ENCODE measurements at places on chromosomes 11 and 22.

DNA sequence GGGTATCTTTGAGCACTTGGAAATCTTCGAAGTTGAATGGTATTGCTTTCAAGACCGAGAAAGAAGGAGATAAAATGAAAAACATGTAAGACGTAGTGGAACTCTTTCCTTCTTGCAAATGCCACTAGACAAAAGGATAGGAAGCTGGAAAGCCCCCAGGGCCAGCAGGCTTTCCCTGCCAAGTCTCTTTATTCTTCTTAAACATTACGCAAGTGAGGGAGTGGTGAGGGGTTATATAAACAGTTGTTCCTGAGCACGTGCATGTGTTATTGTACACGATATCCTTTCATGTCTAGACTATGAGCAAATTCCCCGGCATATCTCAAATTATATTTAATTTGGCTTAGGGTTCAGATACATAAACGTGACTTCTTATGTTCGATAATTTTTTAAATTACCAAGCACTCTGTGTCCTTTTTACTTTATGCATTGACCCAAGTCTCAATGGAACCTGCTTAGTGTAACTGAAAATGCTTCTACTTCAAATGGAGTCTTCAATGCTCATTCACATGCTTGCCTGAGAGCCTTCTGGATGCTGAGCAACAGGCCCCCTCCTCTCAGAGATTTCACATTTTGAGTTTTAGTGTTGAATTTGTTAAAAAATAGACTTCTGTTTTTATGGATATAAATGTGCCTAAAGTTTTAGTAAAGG lies 59.0 kb downstream of the PPP2R1B start:
- no peak overlapping the region for H3K4me3 ChIP-seq
- no peaks in the 10 kb centered on the region for H3K27me3 ChIP-seq
- H3K27ac ChIP-seq, result no peak overlapping the region
- DNase-seq, result no peak
- H3K36me3 ChIP-seq, result peaks cover 7% of the 10 kb centered on the region

- H3K36me3 ChIP-seq, result 0 out of 2 replicates have a peak, but pooled peaks cover 3% of the 10 kb centered on the region
- H3K27me3 ChIP-seq, result peaks cover 13% of the 10 kb centered on the region
- peaks cover 31% of the 10 kb centered on the region for H3K4me1 ChIP-seq
- peak overlapping the region; percentile 84 for H3K27ac ChIP-seq
Measured at GRCh38 chr11:62908468-62909072, 12.6 kb downstream of the CHRM1 start.

DNA sequence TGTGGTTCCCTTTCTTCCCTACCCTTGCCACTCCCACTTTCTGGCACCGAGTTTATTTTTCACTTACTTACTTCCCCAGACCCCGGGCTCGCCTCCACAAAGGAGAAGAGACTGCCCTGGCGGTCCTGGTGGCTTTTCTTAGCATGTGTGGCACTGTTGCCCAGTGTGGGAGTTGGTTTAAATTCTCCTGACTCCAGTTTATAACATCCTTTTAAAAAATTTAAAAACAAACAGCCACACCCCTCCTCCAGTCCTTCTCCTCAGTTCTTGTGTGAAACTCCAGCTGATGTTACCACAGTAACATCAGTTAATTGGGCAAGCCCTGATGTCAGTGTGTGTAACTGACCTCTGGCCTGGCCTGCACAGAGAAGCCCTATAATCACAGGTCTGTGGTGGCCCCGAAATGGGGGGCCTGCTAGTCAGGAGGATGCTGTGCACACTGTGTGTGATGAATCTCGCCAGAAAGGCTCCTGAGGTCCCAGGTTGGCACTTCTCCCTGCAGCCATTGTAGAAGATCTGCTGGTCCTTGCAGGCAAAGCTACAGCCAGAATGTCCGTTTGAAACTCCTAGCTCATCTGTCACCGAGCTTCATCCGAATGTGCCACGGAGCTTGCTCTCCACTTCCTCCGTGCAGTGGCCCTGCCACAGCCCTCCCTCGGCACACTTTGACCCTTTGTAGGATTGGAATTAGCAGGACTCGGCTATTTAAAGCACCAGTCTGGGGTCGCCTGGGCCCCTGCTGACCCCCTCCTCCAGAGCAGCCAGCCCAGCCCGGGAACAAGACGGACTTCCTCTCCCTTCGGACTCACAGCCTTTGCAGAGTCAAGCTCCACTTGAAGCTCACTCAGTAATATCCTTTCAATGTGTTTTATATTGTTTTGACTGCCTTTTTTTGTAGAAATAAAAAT lies 7.6 kb downstream of the YDJC start:
- H3K27ac ChIP-seq, result peak overlapping the region; percentile 73
- DNase-seq, result no peak
- no peak overlapping the region for H3K4me3 ChIP-seq
- peaks cover 21% of the 10 kb centered on the region for H3K4me1 ChIP-seq
- H3K36me3 ChIP-seq, result peaks cover 7% of the 10 kb centered on the region

- no peak for DNase-seq
- no peaks in the 10 kb centered on the region for H3K4me1 ChIP-seq
- H3K27ac ChIP-seq, result no peak overlapping the region
- no peaks in the 10 kb centered on the region for H3K27me3 ChIP-seq
Measured at GRCh38 chr11:83303316-83303715, 17.1 kb upstream of the CCDC90B start.

DNA sequence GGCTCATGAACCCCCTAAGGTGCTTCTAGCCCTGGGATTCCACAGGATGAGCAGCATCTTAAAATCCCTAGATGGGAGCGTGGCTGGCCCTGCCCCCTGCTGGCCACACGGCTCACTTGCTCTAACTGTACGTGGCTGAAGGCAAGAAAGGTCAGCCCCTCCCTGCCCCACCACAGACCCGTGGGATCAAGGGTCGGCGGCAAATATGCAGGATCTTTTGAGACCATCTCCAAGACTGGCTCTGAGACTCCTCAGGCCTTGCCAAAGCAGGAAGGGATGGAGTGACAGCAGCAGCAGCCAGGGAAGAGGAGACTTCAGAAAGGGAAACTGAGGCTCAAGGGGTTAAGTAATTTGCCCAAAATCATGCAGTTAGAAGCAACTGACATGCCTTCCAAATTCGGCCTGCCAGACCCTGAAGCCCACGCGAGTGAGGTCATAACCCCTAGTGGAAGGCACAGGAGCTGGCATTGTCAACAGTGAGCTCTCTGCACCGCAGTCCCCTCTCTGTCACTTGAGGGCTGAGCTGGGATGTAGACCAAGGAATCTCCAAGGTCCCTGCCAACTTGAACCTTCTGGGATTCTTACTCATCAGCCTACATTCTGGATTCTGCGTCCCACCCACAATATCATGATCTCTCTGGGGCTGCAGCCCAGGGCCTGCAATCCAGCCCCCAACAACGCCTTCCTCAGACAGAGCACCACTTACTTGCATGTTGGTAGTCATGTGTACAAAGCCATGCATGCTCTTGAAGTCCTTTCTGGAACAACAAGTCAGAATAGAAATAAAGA lies 31.4 kb downstream of the CREB3L1 start:
- H3K36me3 ChIP-seq, result no peaks in the 10 kb centered on the region
- H3K27me3 ChIP-seq, result no peaks in the 10 kb centered on the region
- peaks cover 19% of the 10 kb centered on the region for H3K4me1 ChIP-seq
- 0 out of 2 replicates have a peak overlapping the region, but pooled peaks have one; percentile 27 for H3K27ac ChIP-seq

DNA sequence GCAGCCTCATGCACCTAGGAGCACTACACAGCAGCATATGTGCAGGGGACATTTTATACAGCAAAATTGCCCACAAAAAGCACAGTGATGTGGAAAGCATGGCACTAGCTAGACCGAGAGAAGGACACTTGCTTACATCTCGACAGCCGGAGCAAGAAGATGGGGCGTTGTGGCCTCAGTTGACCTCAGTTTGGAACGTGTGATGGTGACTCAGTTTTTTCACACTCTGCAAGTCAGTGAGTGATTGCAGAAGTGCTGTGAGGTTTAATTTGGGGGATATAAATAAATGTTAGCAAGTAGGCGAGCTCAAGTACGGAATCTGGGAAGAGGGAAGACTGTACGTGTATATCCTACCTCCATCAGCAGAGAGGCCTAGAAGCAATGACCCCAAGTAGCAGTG lies 23.3 kb downstream of the LRP5 start:
- no peak overlapping the region for H3K27ac ChIP-seq
- DNase-seq, result no peak
- H3K4me1 ChIP-seq, result peaks cover 53% of the 10 kb centered on the region
- no peak overlapping the region for H3K4me3 ChIP-seq

DNA sequence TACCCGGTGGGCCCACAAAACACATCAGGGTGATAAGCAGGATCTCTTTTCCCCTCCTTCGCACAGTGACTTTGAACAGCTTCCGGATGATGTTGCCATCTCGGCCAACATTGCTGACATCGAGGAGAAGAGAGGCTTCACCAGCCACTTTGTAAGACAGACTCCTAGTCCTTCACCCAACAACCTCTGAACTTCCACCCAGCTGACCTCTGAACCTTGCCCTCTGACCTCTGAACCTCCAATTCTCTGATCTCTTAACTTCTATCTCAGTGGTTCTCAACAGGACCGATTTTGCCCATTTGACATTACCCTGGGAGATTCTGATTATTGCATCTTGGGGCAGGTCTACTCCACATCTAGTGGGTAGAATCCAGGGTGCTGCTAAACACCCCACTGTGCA lies 3.2 kb downstream of the NCF4 start:
- no peak overlapping the region for H3K4me3 ChIP-seq
- H3K27me3 ChIP-seq, result peaks cover 14% of the 10 kb centered on the region
- H3K27ac ChIP-seq, result no peak overlapping the region
- no peak for DNase-seq

GRCh38 chr11:110909336-110909735 lies 197.1 kb upstream of the ARHGAP20 start:
- no peaks in the 10 kb centered on the region for H3K27me3 ChIP-seq
- no peak for DNase-seq
- H3K4me3 ChIP-seq, result no peak overlapping the region
- H3K36me3 ChIP-seq, result no peaks in the 10 kb centered on the region
- no peaks in the 10 kb centered on the region for H3K4me1 ChIP-seq

- H3K27me3 ChIP-seq, result no peaks in the 10 kb centered on the region
- H3K27ac ChIP-seq, result peak overlapping the region; percentile 86
- DNase-seq, result no peak
- no peak overlapping the region for H3K4me3 ChIP-seq
- H3K4me1 ChIP-seq, result peaks cover 22% of the 10 kb centered on the region
Measured at GRCh38 chr11:84476581-84476980, 1150.6 kb downstream of the DLG2 start.

DNA sequence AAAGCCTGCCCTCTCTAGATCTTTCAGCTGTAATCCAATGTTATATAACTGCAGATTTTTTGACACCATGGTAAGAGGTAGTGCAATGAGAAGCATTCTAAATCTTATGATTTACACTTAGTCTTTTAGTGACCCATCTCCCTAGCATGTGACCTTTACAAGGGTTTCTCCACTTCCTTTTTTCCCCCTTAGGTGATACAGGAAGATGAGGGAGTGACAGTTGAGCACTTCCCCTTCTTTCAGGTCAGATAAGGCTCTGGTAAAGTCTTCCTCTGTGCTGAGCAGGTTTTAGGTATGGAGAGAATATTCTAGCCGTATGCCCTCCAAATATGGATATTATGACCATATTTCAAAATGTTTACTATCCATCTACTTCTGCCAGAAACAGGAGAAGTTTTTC lies 753.6 kb downstream of the JRKL start:
- no peak for DNase-seq
- H3K27ac ChIP-seq, result no peak overlapping the region
- no peak overlapping the region for H3K4me3 ChIP-seq
- H3K36me3 ChIP-seq, result no peaks in the 10 kb centered on the region
- no peaks in the 10 kb centered on the region for H3K4me1 ChIP-seq
- H3K27me3 ChIP-seq, result no peaks in the 10 kb centered on the region

DNA sequence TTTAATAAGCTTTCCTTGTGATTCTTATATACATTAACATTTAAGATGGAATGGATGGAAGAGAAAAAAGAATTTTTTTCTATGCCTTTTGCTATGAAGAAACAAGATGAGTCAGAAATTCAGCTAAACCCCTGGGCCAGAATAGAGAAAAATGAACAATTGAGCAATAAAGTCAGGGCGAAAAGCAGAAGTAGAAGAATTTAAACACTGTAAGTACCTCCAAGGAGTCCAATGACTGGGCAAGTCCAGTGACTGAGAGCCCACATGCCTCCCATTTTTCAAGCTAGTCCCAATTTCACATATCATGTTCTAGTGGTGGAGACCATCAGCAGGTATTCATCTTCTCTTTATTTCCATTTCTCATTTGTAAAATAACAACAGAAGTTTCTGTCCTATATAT lies 18.6 kb upstream of the APLP2 start:
- H3K4me1 ChIP-seq, result no peaks in the 10 kb centered on the region
- no peaks in the 10 kb centered on the region for H3K36me3 ChIP-seq
- DNase-seq, result no peak
- H3K27me3 ChIP-seq, result no peaks in the 10 kb centered on the region
- no peak overlapping the region for H3K4me3 ChIP-seq

- no peak for DNase-seq
- H3K36me3 ChIP-seq, result no peaks in the 10 kb centered on the region
- H3K27me3 ChIP-seq, result no peaks in the 10 kb centered on the region
- no peak overlapping the region for H3K27ac ChIP-seq
Measured at GRCh38 chr11:112523951-112524350, 263.3 kb upstream of the PLET1 start.

DNA sequence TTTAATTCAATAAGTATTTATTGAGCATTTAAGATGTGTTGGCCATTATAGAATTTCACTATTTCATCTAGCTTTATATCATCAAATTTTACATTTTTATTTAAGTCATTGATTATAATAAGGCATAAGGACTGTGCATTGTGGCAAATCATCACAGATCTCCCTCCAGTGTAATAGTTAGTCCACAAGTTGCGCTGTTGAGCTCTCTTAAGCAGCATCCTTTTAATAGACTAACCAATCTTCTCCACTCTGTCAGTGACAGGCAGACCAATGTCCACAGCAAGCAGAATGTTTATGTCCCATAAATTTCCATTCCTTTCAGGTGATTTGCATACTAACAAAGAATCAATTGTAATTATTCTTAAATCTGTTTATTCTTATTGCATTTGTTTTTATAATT lies 595.3 kb upstream of the CCDC90B start:
- no peaks in the 10 kb centered on the region for H3K4me1 ChIP-seq
- no peaks in the 10 kb centered on the region for H3K27me3 ChIP-seq
- H3K4me3 ChIP-seq, result no peak overlapping the region
- no peak overlapping the region for H3K27ac ChIP-seq

DNA sequence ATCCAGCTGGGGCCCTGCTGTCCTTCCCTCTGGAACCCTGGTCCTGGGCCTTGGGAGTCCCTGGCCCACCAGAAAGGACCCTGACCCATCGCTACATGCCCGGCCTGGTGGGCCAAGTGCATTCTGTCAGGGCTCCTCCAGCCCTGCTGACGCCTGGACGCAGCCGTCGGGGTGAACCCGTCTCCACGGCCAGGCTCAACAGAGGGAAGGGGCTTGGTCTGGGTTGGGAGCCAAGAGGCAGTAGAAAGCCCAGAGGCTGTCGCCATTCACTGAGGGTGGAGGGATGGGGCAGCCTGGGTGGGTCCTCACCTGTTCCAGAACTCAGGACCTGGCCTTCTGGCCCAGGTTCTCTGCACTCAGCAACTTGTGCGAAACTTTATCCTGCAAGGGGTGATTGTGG lies 39.0 kb downstream of the TOLLIP start:
- no peak overlapping the region for H3K27ac ChIP-seq
- H3K36me3 ChIP-seq, result peaks cover 13% of the 10 kb centered on the region
- H3K4me3 ChIP-seq, result no peak overlapping the region
- peaks cover 6% of the 10 kb centered on the region for H3K27me3 ChIP-seq

Data from WTC11 (cell line).